CD4-positive, alpha-beta T cell treated with Interleukin-10 for 1 hour (primary cell): ENCODE measurements at places on chromosomes 7 and 10.

DNA sequence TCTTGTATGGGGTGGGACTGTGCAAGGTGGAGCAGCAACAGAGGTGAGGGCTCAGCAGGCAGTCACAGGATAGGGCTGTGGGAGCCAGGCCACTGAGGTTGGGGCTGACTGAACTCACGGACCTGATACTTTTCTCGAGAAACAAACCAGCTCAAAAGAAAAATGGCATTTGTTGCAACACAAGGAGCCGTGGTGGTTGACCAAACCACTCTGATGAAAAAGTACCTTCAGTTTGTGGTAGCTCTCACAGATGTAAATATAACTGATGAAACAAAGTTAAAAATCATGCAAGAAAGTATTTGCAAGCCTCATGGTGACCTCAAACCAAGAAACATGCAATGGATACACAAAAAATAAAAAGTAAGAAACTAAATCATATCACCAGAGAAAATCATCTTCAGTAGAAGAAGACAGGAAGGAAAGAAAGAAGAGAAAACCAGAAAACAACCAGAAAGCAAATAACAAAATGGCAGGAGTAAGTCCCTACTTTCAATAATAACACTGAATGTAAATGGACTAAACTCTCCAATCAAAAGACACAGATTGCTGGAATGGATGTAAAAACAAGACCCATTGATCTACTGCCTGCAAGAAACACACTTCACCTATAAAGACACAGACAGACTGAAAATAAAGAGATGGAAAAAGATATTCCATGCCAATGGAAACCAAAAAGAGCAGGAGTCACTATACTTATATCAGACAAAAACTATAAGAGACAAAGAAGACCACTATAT is 48.9 kb upstream of the DUSP5 start:
- no peak for DNase-seq

DNA sequence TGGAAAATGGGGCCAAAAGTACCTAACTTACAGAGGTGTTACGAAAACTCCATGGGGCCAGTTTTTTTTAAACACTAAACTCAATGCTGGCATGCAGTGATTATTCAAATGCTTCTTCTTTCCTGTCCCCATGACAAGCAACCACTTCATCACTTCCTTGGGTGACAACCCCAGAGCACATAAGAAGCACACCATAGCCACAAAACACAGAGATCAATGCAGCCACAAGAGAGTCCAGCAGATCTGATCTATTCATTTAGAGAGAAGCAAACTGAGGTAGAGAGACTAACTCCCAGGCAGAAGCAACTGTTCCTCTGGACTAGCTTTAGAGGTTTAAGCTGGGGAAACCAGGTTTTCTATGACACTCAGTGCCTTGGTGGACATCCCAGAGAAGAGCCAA is 180.0 kb downstream of the GRID1 start:
- DNase-seq: no peak

GRCh38 chr10:15461353-15462108 is 90.4 kb upstream of the FAM171A1 start:
- DNase-seq: no peak

- DNase-seq: no peak
Observed at GRCh38 chr10:69056536-69057260, 31.2 kb upstream of the SRGN start.

DNA sequence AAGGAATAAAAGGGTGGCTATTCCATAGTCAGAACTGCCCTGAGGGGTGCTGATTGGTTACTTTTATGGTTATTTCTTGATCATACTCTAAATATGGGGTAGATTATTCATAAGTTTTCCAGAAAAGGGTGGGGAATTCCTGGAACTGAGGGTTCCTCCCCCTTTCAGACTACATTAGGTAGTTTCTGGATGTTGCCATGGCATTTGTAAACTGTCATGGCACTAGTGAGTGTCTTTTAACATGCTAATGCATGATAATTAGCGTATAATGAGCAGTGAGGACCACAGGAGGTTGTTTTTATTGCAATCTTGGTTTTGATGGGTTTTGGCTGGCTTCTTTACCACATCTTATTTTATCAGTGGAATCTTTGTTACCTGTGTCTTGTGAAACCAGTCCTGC is 26.5 kb upstream of the POT1 start:
- no peak for DNase-seq

GRCh38 chr10:129288999-129289584 is 177.9 kb upstream of the MGMT start:
- DNase-seq: no peak

GRCh38 chr10:80320377-80320776 is 30.9 kb upstream of the MAT1A start:
- no peak for DNase-seq

GRCh38 chr7:99786726-99787335 is 2.8 kb upstream of the CYP3A4 start:
- DNase-seq: no peak

GRCh38 chr10:78755063-78755701 is 313.6 kb upstream of the ZMIZ1 start:
- DNase-seq: no peak

- no peak for DNase-seq
Observed at GRCh38 chr7:55110282-55110992, 91.6 kb downstream of the EGFR start.

DNA sequence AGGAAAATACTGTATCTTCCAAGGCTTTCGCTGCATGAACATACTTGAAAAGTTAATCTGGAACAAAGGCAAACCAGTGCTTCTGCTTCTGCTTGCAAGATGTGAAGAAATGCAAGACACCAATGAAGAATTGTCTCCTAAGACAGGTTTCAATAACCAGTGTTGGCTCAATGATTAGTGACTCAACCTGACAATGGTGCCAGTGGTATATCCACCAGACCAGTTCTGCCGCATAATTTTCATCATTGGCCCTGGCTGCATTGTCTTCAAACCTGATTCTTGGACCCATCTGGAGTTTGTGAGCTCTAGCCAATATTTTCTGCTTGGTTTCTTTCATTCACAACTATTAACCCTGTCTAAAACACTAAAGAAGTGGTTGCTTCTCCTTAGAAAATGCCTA is 13.6 kb upstream of the STAMBPL1 start:
- DNase-seq: no peak

DNA sequence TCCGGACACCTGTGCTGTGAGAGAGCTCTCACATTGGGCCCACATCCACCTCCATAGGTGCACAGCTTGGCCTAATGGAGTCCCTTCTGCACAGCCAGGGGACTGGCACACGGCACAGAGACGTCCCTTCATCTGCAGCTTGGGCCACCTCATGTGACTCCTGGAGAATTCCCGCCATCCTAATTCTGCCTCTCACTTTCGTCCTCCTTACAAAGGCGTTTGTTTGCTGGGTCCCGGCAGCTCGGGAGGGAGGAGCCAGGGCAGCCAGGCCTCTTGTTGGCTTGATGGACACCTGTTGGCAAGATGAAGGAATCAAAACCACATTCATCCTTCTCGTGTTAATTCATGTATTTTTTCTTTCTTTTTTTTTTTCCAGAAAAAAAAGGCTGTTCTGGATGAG is 30.7 kb upstream of the TTYH3 start:
- DNase-seq: no peak

GRCh38 chr10:29841724-29842649 is 207.2 kb upstream of the SVIL start:
- no peak for DNase-seq

GRCh38 chr7:371779-372545 is 82.0 kb downstream of the FOXL3 start:
- no peak for DNase-seq

DNA sequence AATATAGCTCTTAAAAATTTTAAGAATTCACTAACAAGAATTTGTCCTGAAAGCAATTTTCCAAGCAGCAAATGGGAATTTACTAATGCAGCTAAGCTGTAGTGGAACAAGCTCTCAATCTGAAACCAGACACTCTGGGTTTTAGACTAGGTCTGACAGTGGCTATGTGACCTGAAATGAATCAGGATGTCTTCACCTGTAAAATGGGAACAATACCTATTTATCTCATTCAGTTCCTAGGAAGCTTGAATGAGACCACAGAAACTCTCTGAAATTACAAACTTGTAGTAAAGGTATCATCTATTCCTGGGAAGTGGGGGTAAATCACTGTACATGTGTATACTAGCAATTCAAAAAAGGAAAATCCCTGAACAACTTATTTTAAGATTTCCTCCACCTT is 1.2 kb downstream of the DNAJC2 start:
- no peak for DNase-seq

GRCh38 chr10:14332903-14333302 is 2.2 kb upstream of the FRMD4A start:
- no peak for DNase-seq

DNA sequence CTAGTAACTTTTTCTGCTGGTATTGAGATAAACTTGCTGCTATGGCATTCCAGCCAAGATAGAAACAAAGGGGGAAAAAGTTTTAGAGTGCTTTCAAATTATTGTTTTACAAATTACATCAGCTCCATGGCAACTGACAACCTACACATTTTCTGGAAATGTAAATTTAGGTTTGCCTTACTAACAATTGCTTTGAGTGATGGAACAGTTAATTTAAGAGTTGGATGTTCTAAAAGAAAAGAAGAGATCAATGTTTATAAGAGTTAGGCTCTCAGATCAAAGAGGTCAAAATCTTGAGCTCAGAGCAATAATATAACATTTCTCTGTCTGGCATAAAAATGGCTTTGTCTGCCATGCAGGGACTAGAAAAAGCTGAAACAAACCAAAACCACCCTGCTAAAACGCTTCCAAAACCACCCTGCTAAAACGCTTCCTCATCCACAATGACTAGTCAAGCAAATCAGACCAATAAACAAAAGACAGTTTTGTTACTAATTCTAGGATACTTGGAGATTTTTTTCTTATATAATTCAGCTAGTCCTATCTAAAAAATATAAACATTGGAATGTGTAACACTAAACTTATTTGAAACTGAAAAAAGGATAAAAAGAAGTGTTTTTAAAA is 32.3 kb downstream of the ORC5 start:
- DNase-seq: no peak

- DNase-seq: no peak
Observed at GRCh38 chr10:73965890-73966768, 31.8 kb upstream of the VCL start.

DNA sequence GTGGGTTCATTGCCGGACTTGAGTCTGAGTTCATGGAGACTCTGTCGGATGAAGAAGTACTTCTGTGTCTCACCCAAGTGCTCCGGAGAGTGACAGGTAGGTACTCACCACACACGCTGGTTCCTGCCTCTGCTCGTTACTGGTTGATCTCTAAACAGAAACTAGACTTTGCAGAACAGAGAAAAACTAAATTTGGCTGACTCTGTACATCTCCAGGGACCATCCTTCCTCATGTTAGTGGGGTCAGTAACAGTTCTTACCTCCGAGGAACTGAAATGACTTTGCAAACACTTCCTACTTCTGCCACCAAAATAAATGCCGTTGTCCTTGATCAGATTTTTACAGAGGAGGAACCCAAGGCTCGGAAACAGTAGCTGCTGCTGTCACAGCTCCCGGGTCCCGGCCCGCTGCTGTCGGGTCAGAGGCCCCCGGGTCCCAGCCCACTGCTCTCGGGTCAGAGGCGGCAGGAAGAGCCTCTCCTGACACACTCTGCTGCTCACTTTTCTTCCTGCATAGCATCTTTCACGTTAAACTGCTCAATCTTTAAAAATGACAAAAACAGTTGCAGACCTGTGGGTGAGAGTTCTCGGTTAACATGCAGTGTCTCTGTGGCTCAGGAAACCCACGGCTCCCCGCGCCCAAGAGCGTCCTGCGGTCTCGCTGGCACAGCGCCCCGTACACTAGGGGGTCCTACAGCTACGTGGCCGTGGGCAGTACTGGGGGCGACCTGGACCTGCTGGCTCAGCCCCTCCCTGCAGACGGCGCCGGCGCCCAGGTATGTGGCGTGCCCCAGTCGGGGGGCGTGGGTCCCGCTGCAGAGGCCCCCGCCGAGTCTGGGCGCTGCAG is 4.8 kb upstream of the MTG1 start:
- peak; percentile 54 for DNase-seq

GRCh38 chr7:117190746-117191435 is 132.0 kb downstream of the WNT2 start:
- no peak for DNase-seq

GRCh38 chr10:46002916-46003693 is 27.3 kb downstream of the NCOA4 start:
- no peak for DNase-seq

DNA sequence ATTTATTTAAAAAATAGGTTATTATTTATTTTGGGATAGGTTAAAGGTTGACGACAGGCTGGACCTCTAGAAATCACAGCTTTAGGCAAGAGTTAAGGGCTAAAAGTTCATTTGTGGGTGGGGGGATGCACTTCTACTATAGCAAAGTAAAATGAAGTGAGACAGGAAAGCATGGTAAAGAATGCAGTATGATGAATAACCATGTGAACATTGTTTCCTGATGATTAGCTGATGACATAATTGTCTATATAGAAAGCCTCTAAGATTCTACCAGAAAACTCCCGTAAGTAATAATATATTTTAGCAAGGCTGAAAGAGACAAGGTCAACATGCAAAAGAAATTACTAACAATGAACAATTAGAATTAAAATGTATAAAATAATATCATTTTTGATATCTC is 25.7 kb upstream of the PRSS37 start:
- no peak for DNase-seq

GRCh38 chr10:88386204-88386788 is 196.8 kb downstream of the RNLS start:
- no peak for DNase-seq

- no peak for DNase-seq
Observed at GRCh38 chr7:38862666-38863065, 46.3 kb downstream of the VPS41 start.

DNA sequence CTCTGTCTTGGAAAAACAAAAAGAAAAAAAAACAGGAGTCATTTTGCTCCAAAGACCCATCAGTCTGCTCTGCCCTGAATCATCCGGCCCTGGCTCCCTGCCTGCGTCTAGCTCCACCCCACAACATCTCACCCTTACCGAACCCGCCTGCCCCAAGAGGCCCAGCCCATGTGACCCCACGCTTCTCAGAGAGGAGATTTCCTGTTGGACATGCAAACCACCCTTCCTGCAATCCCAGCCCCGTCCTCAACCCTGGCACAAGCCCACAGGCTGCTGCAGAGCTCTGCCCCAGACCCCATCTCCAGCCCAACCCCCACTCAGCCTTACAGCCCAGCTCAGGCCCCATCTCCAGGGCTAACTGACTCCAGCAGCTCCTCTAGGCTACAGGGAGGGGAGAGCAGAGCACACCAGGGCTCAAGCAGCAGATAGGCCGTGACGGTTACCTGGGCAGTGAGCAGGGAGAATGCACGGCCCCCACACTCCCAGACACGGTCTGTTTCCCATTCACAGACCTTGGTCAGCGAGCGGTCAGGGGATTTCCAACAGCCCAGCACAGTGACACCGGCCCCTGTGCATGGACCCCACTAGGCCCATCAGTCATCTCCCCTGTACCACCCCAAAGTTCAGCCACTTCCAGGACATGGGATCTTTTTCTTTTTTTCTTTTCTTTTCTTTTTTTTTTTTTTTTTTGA is 69.9 kb upstream of the GTF2I start:
- no peak for DNase-seq

- no peak for DNase-seq
Observed at GRCh38 chr10:42476101-42476500, 162.3 kb downstream of the ZNF33B start.
